Activated T-helper 17 cell treated with anti-CD3 and anti-CD28 coated beads, Interleukin-2, amount 50 U/mL, for 72 hours (primary cell): ENCODE measurements at places on chromosomes 1 and 21.
A peak's percentile ranks its signal among the peaks of the same experiment; 100 is the strongest.

DNA sequence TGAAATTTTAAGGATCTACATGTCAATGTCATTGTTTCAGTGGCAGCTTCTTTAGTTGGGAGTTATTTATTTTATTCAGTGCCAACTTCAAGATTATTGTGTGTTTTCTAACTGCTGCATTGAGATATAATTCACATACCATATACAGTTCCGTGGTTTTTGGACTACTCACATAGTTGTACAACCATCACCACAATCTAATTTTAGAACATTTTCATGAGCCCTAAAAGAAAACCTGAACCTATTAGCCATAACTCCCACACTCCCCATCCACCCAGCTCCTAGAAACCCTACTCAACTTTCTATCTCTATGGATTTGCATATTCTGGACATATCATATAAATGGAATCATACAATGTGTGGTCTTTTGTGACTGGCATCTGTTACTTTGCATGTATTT lies 220.0 kb downstream of the LRRC40 start:
- no peak for ATAC-seq

DNA sequence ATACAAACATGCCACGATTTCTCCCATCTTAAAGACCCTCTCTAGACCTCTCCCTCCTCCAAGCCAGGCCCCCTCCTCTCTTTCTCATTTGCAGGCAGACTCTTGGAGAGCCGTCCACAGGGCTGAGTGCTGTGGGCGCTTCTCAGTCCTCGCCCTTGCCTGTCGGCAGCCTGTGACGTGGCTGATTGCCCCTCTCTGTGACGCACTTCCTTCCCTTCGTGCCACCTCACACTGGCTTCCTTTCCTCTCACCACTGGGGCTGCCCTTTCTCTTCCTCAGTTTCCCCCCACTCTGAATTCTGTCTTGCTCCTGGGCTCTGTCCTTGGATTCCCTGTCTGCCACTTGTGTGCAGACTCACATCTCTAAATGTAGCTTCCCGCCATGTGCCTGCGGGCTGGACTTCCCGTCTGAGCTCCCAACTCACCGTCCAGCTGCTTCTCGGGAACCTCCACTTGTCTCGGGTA lies 227.2 kb downstream of the CAMTA1 start:
- no peak for ATAC-seq

- no peak for ATAC-seq
Observed at GRCh38 chr1:33337441-33337840, 16.5 kb upstream of the A3GALT2 start.

DNA sequence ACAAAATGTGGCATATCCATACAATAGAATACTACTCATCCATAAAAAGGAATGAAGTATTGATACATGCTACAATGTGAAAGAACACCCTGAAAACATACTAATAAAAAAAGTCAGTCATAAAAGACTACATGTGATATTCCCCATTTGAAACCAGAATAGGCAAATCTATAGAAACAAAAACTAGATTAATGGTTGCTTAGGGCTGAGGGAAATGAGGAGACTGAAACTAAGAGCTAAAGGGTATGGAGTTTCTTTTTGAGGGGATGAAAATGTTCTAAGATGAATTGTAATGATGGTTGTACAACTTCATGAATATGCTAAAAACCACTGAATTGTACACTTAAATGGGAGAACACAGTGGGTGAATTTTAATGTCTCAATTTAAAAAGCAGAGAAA lies 50.9 kb downstream of the ACBD6 start:
- ATAC-seq = peak; percentile 62

DNA sequence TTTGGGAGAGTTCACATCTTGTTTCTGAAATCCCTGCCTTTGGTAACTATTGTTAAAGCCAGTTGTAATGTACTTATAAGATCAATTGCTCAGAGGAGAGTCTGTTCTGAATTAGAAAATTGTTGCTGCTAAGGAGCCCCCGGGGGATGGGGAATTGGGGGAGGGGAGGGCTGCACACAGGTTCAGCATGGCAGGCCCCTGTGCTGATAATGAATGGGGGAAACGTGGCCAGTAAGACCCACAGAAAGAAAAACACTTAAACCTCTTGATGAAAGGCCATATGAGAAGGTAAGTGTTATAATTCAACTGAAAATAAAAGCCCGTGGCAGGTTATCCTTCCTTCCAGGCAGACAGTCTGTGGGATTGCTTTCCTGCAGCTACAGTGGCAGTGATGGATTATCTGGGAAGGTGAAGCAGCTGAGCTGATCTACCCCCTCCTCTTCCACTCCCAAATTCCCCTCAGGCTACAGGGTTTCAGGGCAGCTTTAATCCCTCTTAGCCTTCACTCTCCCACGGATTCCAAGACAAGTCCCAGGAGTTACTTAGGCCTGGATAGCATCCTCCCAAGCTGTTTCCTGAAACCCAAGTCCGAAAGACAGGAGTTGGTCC lies 398.8 kb downstream of the TBX15 start:
- ATAC-seq = no peak

GRCh38 chr1:205321162-205321958 lies at the start of gene NUAK2:
Gene NUAK2 (minus strand): TSS chr1:205321745. CDS start chr1:205321628, 117 bp downstream.
- ATAC-seq = peak; percentile 91

DNA sequence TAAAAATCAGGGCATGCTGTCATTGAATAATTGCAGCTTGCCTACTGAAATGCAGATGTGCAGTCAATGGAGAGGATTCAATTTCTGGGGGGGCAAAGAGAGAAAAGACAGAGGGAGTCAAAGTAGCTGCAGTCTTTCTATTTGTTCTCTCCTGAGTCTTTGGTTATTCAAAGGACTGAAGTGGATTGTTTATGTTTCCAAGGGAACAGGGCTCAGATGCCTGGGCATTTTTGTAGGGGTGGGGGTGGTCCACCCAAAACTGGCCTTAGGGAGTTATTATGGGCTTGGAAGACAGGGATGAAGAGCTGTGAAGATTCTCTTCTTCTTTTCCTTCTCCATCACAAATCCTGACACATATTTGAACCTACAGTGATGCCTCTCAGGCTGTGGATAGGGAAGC lies 408.8 kb upstream of the DAB1 start:
- ATAC-seq = no peak
